NCI-H345 (cell line): ENCODE measurements at places on chromosomes 16 and 17.

- no peak for DNase-seq
Measured at GRCh38 chr17:73141411-73141810, 23.4 kb upstream of the SSTR2 start.

DNA sequence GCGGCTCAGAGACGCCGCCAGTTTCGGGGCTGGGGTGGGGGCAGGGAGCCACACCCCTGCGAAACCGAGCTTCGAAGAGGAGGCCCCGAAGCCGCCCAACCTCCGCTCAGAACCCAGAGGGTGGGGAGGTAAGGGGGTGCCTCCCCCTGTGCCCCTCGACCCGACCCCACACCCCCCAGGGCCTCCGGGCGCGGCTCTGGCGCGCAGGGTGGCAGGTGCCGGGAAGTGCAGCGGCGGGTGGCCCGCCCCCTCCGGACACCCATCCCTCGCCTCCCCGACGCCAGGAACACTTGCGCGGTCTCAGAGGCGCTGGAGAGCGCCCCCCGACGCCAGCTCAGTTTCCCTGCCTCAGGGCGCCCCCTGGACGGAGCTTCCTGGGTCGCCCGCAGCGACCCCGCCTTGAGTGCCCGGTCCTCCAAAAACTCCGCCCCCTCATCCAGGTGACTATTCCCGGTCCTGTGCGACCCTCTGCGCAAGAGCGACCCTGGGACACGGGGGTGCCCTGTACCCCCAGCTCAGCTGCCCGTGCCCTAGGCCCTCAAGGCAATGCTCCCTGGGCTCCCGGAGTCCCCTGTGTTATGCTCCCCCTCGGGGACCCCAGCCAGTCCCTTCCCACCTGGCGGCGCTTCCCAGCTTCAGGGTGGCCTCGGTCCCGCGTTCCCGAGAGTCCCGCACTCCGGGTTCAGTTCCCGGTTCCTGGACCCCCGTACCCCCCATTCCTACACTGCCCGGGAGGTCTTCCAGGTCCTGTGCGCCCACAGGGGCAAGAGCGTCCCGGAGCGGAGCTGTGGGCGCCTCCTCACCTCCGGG is 562 bp downstream of the PPL start:
- DNase-seq, result peak; percentile 58

- no peak for DNase-seq
Measured at GRCh38 chr16:5867250-5867649, 769.7 kb upstream of the EEF2KMT start.

DNA sequence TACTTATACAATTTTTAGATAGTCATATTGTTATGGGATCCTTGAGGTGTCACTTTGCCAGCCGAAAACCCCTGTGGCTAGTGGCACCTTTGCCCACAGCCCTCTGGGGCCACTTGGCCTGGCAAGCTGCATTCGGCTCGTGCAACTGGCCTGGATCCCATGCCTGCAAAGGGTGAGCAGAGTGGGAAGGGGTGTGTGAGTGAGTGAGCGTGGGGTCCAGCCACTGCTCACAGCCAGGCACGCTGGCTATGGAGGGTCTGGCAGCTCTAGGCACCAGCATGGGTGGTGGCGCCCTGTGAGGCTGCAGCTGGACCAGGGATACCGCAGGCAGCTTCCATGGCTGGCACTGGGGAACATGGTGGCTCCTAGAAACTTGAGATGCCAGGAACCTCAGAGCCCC is 49.0 kb downstream of the ESRP2 start:
- DNase-seq, result no peak

DNA sequence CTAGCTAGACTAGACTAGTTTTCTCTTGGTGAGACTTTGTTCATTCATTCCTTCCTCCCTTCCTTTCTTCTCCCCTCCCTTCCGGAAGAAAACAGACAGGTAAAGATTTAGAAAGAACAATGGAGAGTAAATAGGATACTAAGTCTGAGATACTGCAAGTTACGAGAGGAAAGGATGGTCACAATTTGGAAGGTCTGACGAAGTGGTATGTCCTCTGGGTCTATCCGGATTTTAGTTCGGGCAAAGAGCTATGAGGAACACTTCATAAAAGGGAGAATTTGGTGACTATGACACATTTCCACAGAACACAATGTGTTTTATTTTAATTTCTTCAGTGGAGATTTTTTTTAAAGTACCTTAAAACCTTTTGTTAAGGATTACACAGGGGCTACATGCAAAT is 107.7 kb downstream of the BRIP1 start:
- no peak for DNase-seq

DNA sequence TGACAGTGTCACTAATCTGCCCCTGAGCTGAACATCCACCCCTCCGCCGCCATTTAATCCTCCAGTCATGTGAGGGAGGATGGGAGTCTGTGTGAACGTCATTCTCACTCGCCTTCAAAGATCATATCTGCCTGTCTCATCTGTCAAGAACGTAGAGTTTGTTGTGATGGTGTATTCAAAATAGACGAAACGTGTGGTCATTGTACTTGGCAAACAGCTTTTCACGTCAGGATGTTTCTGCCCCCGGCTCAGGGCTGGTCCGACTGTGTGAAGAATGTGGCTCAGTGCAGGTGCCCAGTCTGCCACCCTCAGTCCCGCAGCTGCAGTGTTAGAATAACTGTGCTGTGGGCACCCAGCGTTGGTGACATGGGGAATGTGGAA is 148.0 kb downstream of the KCNJ12 start:
- DNase-seq, result no peak

GRCh38 chr17:45451131-45451530 is 18.5 kb upstream of the ARHGAP27 start:
- DNase-seq, result no peak

GRCh38 chr16:11613381-11614303 is 26.9 kb upstream of the LITAF start:
- DNase-seq, result no peak
